ENCODE measurements at places on chromosomes 12 and 14. TPM values are rescaled to one million over a fixed set of nuclear protein-coding genes. Genes with fewer than 3 reads are reported as not detected.

Gene TSPAN19
- 0.35 TPM for total RNA-seq

Gene GPRC5A
- total RNA-seq, result 18.7 TPM

Gene ADAM20
- total RNA-seq, result 0.47 TPM

Gene NELL2
- total RNA-seq, result 0.35 TPM

DNA sequence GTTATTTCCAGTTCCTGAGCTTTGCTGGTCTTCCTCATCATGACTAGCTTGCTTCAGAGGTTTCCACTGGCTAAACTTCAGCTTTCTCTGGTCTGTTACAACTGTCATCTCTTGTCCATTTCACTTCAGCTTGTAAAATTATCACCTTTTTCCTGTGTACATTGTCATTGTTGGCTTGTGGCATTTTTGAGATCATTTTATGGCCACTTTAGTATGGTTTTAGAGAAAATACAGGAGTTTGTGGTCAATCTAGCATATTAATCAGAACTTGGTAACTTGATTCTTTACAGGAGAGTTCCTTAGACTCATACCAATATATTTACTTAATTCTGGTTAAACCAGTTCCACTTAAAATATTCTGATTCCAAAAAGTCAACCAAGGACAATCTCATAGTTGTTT, 235.9 kb upstream of the KITLG start:
- DNase-seq, result no peak

DNA sequence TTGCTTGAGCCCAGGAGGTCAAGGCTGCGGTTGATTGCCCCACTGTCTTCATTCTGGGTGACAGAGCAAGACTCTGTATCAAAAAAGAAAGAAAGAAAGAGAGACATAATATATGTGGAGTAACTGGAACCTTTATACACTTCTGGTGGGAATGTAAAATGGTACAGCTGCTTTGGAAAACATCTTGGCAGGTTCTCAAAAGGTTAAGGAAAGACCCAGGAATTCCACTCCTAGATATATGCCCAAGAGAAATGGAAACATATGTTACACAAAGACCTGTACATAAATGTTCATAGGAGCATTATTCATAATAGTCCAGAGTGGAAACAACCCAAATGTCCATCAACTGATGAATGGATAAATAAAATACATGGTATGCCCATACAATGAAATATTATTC, 7.2 kb downstream of the RBMS2 start:
- DNase-seq, result no peak

DNA sequence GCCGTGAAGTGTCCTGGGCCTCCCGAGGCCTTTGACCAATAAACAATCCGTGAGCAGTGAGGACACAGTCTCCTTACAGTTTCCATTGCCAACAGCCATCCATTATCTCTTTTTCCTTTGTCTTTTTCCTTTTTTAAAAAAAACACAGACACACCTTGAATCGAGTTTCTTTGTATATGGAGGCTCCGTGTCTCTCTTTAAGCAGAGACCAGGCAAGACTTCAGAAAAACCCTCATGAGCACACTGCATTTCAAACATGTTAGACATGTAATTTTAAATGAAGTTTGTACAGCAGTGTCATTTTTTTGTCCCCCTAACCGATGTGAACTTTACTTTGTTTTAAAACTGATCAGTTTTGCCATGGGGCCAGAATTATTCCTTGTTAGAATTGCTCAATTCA, 111.1 kb downstream of the SPTSSA start:
- no peak for DNase-seq

DNA sequence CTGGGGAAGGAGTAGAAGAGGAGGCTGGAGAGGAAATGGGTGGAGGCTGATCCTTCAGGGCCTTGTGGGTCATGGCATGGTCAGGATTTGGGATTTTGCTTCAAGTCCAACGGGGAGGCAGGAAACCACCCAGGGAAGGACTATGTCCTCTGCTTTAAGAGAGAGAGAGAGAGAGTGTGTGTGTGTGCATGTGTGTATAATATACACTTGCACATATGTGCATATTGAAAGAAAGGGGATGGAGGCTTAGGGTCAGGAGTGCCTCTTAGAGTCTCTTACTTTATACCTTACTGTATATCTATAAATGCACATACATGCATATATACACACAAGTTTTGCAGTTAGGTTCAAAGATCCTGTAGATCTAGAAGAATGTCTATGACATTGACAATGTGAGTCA, 94.8 kb downstream of the RGS6 start:
- DNase-seq, result no peak

DNA sequence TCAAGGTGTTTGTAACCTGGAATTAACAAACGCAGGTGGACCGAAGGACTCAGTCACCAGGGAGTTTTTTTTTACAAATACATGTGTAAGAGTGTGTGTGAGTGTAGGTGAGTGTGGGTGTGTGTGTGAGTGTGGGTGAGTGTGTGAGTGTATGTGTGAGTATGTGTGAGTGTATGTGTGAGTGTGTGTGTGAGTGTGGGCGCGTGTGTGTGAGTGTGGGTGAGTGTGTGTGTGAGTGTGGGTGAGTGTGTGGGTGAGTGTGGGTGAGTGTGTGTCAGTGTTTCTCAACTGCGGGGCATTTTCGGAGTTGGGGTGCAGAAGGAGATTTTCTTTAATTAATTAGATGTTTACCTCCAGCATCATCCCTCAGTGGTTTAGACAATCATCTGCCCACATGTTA, 1178.8 kb downstream of the VRK1 start:
- DNase-seq, result no peak

DNA sequence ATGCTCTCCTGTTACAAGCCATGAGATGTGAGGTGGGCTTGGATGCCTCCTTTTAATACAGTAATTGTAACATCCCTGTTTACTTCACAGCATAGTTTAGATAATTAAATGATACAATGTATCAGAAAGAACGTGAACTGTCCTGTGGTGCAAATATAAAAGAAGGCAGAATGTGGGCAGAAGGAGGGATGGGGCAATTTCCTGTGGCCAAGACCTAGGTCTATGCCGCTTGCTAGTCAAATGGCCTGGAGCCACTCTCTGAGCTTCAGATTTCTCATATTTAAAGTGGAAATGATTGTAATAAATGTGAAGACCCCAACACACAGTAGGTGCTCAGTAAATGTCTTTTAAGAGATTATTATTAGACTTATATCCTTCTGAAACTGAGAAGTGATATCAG, 24.0 kb upstream of the EVL start:
- no peak for DNase-seq
